Activated naive CD4-positive, alpha-beta T cell treated with anti-CD3 and anti-CD28 coated beads, Interleukin-2, amount 10 ng/mL, durations not matched to agents 5 hours and 36 hours (primary cell): ENCODE measurements at places on chromosomes 6 and 20. TPM values are rescaled to one million over a fixed set of nuclear protein-coding genes. Genes with fewer than 3 reads are reported as not detected.

Gene ZNF334
- 0.46 TPM for total RNA-seq

Gene SNRPB
- 232 TPM for total RNA-seq

Gene MLN
- total RNA-seq = not detected

Gene SF3B5
- 132 TPM for total RNA-seq

Gene SLC17A2
- not detected for total RNA-seq

Gene CSNK2A1
- total RNA-seq = 105 TPM

Gene MACROD2
- not detected for total RNA-seq

Gene LY6G5B
- total RNA-seq = 23.5 TPM

Gene RIPPLY2
- not detected for total RNA-seq

Gene PBOV1
- not detected for total RNA-seq
